Stimulated activated CD4-positive, alpha-beta T cell treated with anti-CD3 and anti-CD28 coated beads, Interleukin-4, amount 100 ng/mL, for 1 hour (primary cell): ENCODE measurements at places on chromosomes 2 and 18.

GRCh38 chr18:62264984-62265383 is 60.1 kb upstream of the TNFRSF11A start:
- no peak for DNase-seq

GRCh38 chr2:198611201-198611600 is 806.8 kb downstream of the PLCL1 start:
- DNase-seq = no peak

DNA sequence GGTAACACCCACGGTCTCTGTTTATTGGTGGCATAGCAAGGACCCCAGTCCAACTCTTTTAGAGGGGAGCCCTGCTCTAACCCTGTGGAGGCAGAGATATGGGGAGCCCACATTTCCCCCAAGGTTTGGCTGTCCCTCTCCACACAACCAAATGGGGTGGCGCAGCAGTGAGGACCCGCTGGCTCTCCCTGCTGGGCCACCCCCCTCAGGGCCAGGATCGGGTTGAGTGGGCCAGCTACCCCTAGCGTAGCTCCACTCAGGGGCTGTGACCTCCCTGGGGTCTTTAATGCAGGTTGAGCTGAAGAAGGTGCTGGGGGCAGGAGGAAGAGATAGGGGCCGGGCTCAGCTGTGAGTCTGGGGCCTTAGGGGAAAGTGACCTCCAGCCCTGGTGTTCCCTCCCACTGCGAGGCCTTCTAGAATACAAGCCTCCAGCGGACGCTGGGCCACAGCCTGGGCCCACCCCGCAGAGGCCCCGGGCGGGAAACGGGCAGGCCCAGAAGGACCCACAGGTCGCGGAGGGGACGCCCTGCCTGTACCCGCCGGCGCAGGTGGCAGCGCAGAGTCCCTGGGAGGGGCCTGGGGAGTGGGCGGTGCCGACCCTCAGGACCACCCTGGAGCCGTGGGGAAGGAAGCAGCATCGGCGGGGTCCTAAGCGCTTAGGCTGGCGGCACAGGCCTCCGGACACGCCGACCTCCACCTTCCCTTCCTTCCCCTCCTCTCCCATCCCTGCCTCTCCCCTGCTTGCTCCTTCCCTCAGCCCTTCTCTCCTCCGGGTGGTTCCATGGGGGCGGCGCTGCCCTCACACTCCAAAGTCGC is 9.6 kb downstream of the CROCC2 start:
- no peak for DNase-seq

GRCh38 chr2:238920601-238921001 is 72.7 kb downstream of the TWIST2 start:
- DNase-seq = no peak

- peak; percentile 25 for DNase-seq
Measured at GRCh38 chr2:236177967-236178889, 10.0 kb upstream of the GBX2 start.

GRCh38 chr18:73007195-73007914 is 139.6 kb upstream of the NETO1 start:
- DNase-seq = no peak

- DNase-seq = no peak
Measured at GRCh38 chr2:239303711-239304532, 96.9 kb downstream of the HDAC4 start.

DNA sequence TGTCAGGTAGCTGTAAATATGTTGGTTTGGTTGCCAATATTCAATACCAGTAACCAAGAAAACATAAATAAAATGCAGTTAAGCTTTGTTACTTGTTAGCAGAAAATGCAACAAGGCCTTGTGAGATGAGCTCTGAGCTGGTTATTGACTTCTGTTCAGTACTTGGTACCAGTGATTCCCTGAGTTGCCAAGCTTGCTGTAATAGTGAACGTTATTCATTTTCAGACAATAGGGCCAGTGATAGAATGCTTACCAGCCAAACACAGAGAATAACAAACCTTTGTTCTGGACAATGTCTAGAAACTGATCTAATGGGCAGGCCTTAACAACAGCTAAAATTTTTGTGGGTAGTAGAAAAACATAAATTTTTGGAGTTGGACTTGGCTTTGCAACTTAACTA is 29.5 kb downstream of the RASGRP3 start:
- no peak for DNase-seq

GRCh38 chr2:239756790-239757760 is 268.1 kb downstream of the NDUFA10 start:
- DNase-seq = no peak

- no peak for DNase-seq
Measured at GRCh38 chr2:97737421-97738178, 24.2 kb downstream of the ZAP70 start.

GRCh38 chr2:24821433-24821891 is 28.2 kb downstream of the CENPO start:
- DNase-seq = no peak

DNA sequence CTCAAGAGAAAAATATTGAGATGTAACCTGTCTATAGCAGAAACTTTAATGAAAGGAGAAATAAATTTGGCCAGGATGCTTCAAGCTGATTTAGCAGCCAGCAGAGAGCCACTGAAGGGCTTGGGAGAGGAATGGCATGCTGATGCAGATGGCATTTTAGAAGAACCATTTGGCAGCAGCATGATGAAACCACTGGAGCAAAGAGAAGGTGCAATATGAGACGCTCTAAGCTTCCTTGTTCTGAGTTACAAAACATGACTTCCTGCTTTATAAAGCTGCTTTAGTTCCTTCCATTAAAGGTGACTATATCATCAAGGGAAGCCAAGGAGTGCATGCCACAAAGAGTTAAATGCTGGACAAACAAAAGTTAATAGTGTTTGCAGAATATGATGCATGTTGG is 189.7 kb downstream of the PID1 start:
- DNase-seq = no peak

GRCh38 chr2:45138904-45139303 is 129.7 kb upstream of the SIX2 start:
- no peak for DNase-seq

DNA sequence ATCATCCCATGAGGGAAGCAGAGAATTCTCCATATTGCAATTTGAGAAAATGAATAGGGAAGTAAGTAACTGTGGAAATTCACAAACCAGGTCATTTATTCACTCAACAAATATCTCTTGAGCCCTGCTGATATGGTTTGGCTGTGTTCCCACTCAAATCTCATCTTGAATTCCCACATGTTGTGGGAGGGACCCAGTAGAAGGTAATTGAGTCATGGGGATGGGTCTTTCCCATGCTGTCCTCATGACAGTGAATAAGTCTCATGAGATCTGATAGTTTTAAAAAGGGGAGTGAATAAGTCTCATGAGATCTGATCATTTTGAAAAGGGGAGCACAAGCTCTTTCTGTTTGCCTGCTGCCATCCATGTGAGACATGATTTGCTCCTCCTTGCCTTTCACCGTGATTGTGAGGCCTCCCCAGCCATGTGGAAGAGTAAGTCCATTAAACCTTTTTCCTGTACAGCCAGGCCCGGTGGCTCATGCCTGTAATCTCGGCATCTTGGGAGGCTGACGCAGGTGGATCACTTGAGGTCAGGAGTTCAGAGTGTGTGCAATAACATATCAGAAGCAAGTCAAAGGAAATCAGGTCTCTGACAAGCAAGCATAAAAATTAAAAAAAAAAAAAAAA is 193.2 kb downstream of the NDUFA10 start:
- no peak for DNase-seq

GRCh38 chr18:37671119-37671518 is 105.5 kb upstream of the CELF4 start:
- DNase-seq = no peak

DNA sequence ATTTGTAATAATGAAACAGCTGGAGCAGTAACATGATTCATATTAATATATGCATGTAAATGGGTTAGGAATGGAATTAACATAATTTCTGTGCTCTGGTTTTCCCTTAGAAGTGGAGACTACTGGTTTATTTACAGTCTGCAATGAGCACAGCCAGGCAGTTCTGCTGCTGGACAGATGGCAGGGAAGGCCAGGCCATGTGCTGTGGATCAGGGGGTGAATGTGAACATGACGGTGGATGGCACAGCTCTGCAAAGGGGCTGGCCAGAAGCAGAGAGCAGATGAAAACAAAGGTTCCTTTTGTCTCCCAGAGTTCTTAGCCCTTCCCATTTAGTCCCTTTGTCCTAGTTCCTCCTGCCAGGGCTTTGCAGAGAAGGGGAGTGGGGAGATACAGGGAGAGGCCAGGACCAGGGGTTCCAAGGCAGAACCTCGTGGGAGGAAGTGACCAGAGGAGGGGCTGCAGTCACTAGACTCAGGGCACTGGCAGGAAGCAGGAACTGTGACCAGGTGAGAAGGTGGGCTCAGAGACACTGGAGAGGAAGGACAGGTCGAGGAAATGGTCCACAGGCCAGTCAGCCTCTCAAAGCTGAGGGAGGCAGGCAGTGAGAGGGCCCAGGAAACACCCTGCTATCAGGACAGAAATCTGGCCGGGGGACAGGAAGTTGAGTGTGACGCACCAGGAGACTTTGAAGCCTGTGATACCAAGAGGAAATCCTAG is 112.9 kb upstream of the ATP8B1 start:
- DNase-seq = no peak

GRCh38 chr2:21466341-21466927 is 342.7 kb downstream of the TDRD15 start:
- DNase-seq = no peak

- no peak for DNase-seq
Measured at GRCh38 chr2:39483534-39483933, 46.4 kb upstream of the MAP4K3 start.

DNA sequence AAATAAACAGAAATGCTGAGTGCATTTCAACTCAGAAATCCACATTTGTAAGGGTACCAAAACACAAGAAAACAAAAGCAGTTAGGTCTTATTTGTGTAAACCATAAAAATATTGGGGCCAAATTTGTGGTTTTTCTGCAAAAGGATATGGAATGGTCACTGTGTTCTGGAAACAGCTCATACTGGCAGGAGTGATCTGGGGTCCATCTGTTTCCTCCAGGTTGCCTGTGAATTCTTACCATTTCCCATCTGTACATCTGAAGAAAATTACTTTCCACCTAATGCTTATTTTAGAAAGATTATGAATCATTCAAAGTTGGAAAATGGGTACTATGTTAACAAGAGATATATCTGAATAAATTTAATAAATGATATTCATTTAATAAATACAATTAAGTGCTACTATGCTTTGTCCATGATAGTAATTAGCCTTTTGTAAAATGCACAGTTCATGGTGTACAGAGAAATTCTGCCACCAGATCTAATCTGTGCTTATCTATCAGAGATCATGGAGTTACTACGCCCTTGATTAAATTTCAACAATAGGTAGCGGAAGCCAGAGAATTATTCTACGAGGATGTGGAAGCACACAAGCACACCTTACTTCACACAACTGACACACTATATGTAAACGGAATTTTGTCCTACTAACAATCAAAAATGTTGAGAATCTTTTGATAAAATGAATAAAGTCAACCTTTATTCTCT is 10.9 kb downstream of the ALS2 start:
- DNase-seq = no peak

GRCh38 chr2:219505585-219505984 is 6.9 kb downstream of the GMPPA start:
- no peak for DNase-seq

- DNase-seq = no peak
Measured at GRCh38 chr2:165239856-165240515, 772 bp downstream of the SCN2A start.

GRCh38 chr2:135582383-135582782 is 51.1 kb downstream of the R3HDM1 start:
- no peak for DNase-seq

DNA sequence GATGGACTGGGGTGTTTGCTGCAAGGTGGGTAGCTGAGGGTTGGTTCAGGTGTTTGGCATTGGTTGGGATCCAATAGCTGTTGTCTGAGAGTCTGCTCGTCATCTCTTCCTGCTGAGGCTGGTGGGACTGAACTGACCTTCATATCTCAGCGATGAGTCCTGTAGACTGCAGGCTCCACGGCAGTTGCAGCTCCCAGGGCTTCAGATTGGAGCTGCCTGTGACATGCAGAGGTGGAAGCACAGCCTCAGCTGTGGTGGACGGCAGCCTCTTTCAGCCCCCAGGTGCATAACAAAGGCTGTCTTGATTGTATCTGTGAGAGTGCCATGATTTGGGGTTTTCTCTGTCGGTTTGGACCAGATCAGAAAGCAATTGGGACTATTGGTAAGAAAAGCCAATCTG is 3.9 kb upstream of the IL1R2 start:
- no peak for DNase-seq

- no peak for DNase-seq
Measured at GRCh38 chr2:24986372-24986771, 14.6 kb upstream of the DNAJC27 start.

DNA sequence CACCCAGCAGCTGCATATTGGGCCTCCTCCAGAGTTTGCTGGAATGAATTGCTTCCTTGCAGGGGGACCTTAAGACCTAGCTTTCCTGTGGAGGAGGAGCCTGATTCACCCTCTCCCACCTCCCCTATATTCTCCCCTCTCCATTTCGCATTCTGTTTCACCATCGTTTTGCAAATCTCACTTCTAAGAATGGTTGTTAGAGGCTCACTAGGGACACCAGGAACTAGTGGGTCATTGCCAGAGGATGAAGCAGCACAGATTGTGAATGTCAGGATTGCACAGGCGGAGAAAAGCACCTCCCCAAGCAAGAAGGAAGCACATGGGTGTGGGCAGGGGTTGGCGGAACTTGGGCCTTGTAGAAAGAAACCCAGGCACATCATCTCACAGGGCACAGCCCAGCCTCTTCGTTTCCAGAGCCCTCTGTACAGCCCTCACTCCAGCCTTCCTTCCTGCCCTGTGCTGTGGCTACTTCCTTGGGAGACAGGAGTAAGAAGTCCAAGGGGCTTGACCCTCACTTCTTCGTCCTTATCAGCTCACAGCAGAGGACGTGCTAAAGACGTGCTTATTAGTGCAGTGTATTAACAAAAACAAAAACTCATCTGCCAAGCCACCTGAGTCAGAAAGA is 63.4 kb downstream of the TACR1 start:
- no peak for DNase-seq

GRCh38 chr2:204545861-204546735 is 823 bp downstream of the PARD3B start:
- peak; percentile 6 for DNase-seq

DNA sequence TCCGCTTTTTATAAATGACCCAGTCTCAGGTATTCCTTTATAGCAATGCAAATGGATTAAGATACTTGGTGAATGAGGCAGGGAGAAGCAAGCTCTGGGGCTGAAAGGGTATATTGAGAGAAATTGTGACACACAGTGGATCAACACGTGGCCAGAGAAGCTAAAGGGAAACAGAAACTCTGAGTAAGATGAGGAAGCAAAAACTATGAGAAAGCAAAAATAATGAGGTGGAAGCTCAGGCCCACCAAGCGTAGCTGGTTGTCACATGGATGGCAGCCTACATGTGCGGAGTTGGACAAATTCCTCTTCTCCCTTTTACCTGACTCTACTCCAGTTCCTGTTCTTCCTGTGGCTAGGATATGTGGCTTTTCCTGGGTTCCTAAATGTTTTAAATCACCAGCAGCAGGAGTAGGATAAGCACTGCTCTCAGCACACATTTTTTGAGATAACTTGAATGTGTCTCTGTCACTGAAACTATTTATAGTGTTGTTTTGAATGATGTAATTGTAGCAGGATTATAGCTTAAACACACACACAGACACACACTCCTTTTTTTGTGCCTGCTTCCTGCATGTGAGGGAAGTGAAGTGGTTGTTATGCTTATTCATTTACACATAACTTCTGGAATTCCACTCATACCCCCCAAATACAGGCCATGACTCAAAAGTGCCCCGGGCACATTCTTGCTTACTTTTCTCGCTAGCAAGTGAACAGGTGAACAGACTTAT is 30.1 kb upstream of the EPC2 start:
- DNase-seq = no peak
